Stimulated activated CD4-positive, alpha-beta T cell treated with anti-CD3 and anti-CD28 coated beads, TNF-alpha, amount 100 ng/mL, for 1 hour (primary cell): ENCODE measurements at places on chromosomes 5 and 9.

- no peak for DNase-seq
These were observed 110.3 kb upstream of the NFIB start for GRCh38 chr9:14424289-14424688.

DNA sequence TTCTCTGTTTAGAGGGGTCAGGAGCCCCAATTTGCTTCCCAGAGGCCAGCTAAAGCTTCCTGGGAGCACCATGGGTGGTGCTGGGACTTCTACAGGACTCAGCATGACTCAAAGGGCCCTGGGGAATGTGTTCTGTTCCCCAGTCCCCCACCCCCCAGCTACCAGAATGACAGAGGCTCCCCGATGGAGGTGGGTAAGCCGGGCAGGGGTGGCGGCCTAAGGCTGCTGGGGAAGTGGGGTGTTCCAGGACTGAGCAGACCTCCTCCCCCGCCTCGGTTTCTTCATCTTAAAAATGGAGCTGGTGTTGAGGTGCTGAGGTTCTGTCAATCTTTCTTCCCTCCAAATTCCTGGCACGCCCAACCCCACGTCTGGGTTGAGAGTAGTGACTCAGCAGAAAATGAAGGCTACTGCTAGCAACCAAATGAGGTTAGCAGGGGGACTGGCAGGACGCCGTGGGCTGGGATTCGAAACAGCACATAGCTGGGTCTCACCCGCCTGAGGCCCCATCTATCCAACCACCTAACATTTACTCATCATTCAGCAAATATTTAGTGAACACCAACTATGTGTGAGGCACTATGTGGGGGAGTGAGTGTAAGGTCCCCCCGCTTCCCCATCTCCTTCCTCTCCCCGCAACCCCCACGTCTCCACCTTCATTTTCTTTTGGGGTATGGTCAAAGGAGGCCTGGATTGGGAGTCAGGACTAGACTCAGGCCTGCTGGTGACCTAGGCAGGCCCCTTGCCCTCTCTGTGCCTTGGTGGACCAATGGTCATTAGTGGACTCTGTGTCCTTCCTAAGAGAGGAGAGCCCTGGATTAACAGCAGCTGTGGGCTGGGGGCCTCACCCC, 50.2 kb downstream of the C9orf50 start:
- DNase-seq, result no peak

DNA sequence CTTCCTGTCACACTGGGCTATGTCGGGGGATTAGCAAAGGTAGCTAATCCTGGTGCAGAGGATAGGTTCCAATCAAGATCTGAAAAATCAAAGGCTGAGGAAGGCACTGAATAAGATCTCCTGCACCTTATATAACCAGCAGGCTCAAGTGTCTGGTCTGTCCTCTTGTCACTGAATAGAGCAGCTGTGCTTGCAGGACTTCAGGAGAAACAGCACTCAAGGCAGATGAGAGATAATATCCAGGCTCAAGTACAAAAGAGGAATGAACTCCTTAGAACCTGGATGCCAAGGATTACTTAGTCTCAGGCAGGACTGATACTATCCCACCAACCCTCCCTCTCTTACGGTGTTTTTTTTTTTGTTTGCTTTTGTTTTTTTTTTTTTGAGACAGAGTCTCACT, 108.8 kb upstream of the LRRTM2 start:
- DNase-seq, result no peak

DNA sequence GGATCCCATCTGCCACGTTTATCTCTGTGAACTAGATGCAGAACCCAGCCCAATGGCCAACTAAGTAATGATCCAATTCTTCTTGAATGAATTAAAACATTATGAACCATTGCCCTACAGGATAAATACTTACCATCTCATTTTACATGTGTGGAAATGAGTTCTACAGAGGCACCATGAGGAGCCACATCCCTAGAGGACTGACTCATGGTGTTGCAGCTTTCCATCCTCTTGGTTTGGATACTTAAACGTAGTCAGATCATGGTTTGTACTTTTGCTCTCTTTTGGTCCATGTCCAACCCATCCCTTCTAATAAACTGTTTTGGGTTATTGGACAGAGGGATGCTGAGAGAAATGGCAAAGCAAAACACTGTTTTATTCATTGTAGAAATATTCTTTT, 484.8 kb downstream of the EBF1 start:
- DNase-seq, result no peak
